ENCODE measurements at places on chromosomes 13 and 19. TPM values are rescaled to one million over a fixed set of nuclear protein-coding genes. Genes with fewer than 3 reads are reported as not detected.

The ZNF284 gene
- 3.2 TPM for total RNA-seq

The KLK2 gene
- total RNA-seq = not detected

The RDH8 gene
- total RNA-seq = not detected

The STAP2 gene
- total RNA-seq = 39.0 TPM

The EPS8L1 gene
- 2.3 TPM for total RNA-seq

The NTF4 gene
- total RNA-seq = not detected

The RAB3D gene
- total RNA-seq = 2.0 TPM

The CCDC8 gene
- not detected for total RNA-seq

The ZNF223 gene
- 4.8 TPM for total RNA-seq

- no peak for DNase-seq
These were observed 732 bp upstream of the C2CD4C start for GRCh38 chr19:409516-410242.

DNA sequence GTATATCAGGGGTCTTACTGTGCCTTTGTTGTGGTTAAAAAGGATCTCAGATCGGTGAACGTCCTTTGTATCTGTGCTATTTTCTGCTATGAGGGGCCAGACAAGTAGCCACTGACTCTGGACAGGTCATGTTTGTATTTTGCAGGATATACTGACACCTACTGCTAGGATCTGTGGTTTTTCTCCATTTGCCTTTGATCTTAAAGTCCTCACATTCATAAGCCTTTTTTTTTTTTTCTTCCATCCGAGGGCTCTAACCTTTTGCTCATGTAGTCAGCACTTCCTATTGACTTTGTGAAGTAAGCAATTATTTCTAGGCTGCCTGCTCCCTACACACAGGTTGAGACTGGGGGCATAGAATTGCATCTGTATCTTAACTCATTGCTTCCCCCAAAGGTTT lies 106.2 kb downstream of the SLITRK5 start:
- DNase-seq = peak; percentile 63

- DNase-seq = no peak
These were observed 457.3 kb downstream of the FGF14 start for GRCh38 chr13:101944521-101944920.

GRCh38 chr13:31919971-31920726 lies 111.4 kb upstream of the FRY start:
- no peak for DNase-seq

DNA sequence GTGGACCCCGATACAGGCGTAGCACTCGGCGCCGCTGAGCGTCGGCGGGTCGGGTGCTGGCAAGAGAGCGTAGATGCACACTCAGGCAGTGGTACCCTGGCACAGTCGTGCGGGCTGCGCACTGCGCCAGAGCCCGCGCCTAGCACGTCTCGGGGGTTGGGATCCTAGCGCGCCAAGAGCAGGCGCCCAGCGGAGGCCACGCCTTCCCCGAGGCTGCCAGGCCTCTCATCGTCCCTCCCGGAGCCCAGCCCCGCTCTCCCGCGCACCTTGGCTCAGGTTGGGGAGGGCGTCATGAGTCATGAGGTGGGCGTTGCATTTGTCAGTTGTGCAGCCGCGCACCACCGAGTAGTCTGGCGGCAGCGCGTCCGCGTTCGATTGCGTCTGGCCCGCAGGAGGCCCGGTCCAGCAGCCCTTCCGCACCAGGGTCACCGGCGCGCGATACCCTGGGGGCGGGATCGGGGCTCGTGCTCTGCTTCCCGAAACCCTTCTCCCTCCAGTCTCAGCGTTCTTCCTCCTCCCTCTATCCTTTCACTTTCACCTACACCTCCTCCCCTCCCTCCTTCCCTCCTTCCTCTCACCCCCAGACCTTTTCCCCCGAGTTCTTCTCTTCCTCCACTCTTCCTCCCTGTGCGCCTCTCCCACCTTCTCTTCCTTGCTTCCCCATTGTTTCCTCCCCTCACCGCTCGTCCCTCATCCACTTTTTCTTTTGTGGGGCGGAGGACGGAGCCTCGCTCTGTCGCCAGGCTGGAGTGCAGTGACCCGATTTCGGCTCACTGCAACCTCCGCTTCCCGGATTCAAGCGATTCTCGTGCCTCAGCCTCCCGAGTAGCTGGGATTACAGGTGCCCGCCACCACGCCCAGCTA lies 3.5 kb downstream of the LYPD5 start:
- no peak for DNase-seq

- no peak for DNase-seq
These were observed 237.4 kb downstream of the LMO7 start for GRCh38 chr13:75873494-75873893.

GRCh38 chr19:42548552-42548951 lies 20.3 kb upstream of the CEACAM1 start:
- DNase-seq = no peak

DNA sequence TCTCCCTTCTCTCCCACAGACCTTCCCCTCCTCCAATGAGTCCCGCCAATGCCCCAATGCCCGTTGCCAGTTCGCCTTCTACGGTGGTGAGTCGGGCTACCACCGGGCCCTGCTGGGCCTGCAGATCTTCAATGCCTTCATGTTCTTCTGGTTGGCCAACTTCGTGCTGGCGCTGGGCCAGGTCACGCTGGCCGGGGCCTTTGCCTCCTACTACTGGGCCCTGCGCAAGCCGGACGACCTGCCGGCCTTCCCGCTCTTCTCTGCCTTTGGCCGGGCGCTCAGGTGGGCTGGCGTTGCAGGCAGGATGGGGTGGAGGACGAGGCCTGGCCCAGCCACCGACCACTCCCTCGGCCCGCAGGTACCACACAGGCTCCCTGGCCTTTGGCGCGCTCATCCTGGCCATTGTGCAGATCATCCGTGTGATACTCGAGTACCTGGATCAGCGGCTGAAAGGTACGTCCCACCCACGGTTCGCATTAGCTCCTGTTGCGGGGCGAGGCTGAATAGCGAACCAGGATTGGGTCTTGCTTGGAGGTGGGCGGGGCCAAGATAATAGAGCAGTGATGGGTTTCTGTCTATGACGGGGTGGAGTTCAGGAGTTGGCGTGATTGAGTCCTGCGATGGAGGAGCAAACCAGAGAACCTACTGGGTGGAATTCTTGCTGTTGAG lies 11.1 kb downstream of the SLC44A2 start:
- no peak for DNase-seq

DNA sequence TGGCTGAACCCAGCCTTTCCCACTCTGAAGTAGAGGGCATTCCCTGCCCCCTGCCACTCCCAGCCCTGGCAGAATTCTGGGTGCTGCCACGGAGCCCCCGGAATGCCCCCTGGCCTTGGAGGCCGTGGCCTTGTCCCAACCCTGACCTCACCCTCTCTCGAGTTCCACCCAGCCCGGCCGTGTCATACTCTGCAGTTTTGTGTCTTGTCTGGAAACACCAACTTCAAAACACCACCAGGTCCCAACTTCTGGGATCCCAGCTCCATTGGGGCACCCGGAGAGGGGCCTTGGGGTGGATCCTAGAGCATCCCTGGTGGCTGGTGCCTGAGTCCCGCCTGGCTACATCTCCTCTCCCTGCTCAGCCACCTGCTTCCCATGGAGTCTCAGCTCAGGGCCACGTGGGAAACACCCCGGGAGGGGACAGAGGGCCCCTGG lies 81.4 kb upstream of the MCF2L start:
- no peak for DNase-seq

DNA sequence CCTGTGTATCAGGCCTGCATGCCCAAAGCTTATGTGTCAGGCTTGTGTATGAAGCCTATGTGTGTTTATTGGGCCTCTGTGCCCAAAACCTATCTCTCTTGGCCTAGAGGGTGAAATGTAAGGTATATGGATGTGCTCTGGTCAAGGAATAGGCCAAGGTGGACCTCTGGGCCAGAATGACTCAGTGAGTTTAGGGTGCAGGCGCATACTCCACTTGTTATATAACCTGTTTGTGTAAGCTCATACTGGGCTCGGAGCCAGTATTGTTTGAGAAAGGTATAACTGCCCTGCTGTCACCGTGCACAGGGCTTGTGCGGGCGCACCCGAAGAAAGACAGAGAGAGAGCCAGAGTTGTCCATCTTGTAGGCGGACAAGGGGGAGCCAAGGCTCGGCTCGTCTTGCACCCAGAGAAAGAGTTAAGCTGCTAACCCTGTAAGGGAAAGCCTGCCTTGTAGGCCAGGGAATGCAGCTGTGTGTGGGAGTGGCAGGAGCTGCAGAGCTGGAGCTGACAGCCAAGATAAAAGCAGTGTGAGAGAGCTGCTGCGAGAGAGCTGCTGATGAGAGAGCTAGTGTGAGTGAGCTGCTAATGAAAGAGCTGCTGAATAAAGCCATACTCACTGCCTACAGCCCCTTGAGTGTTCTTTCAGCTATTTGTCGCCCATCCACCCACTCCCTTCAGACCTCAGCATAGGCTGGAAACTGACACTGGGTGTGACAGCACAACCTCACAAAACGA lies 43.4 kb upstream of the N4BP2L1 start:
- no peak for DNase-seq

DNA sequence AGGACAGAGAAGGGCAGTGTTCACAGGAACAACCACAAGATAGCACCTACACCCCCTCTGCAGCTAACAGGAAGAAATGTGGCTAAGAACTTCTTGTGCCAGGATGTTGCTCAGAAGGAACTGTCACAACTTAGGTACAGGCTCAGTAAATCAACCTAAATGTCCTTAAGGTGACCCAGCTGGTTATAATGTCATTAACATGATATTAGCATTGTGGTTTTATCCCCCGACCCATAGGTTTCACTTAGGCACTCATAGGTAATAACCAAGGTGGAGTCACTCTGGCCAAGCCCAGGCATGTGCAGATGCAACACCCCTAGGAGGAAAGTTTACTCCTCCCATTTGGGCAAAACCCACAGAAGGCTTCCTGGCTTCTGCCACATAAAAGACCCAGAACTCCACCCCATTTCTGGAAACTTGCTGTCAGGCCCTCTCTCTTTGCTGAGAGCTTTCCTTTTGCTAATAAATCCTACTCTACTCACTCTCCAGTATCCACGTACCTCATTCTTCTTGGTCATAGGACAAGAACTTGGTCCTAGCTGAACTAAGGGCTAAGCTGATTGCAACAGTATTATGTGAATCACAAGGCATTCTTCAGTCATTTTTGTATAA lies 951.3 kb downstream of the SLITRK5 start:
- no peak for DNase-seq

DNA sequence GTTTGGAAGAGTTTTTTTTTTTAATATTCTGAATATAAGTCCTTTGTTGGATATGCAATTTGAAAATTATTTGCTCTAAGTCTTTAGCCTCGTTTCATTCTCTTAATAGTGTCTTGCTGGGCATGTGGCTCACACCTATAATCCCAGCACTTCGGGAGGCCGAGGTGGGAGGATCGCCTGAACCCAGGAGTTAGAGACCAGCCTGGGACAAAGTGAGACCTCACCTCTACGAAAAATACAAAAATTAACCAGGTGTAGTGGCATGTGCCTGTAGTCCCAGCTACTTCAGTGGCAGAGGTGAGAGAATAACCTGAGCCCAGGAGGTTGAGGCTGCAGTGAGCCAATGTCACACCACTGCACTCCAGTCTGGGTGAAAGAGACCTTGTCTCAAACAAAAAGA lies 87.3 kb upstream of the UBAC2 start:
- DNase-seq = no peak

DNA sequence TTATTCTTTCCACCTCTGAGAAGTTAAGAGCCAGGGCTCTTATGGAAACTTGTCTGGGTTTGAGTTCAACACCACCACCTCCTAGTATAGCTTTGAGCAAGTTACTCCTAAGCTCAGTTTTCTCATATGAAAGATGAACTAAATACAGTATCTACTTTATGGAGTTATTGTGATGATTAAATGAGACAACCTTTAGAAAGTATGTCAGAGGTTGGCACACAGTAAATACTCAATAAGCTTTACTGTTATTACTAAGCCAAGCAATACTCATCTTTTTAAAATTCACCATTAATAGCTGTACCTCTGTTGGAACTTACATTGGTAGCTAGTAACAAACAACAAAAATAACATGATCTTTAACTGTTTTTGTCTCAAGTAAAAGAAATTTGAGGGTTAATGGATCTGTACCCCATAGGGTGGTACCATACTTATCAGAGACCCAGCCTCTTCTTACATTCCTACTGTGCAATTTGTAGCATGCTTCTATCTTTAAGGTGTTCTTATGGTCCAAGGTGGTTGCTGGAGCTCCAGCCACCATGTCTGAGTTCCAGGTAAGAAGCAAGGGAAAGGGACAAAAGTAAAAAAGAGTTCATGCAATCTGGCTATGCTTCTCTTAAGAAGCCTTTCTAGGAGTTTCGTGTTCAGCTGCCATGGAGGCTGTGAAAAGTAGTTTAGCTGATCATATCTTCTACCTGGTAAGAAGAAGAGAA lies 24.1 kb upstream of the NDFIP2 start:
- DNase-seq = no peak

GRCh38 chr13:28718543-28719226 lies at the start of gene SLC46A3:
Gene SLC46A3, minus strand, starts transcription at chr13:28718970. Its CDS starts 972 bp downstream, at chr13:28717998.
- no peak for DNase-seq

DNA sequence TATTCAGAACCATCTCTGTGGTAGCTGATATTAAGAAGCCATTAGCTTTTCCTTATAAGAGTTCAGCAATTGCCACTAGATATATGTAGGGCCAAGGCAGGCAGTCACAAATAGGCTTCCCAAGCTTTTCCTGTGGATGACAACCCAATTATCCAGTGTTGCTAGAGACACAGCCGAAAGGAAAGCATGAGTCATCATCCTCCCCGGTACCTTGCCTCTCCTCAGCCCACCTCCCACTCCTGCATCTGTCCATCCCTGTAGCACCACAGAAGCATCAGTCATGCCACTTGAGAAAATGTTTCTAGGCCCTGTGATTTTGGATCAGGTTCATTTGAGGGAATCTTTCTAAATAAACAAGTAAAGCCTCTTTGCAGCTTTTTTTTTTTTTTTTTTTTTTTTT lies 204.3 kb downstream of the DNAJC15 start:
- no peak for DNase-seq

DNA sequence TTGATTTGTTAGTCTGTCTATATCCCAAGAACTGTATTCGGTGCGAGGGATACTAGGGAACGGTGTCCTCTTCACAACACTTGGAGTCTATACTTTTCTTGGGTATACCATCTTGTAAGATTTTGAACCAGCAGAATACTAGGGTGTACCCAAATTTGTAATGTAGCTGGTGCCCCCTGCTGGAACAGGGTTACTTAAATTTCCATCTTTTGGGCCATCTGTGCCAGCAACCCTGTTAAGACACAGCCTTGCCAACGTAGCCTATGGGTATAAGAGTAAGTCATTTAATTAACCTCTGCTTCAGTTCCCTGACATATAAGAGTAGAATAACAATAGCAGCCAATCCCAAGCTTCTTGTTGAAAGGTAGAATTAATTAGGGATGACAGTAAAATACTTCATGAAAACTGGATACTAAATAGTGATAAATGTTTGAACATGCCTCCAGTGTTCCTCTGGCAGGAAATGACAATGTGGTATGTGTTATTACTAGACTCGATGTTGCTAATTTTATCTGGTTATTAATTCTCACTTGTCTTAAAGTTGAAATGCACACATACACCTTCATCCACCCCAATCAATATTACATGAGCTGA lies 607.6 kb downstream of the FGF9 start:
- peak; percentile 2 for DNase-seq

GRCh38 chr13:100892981-100893380 lies 218.4 kb upstream of the TMTC4 start:
- DNase-seq = no peak

- peak; percentile 25 for DNase-seq
These were observed 5.1 kb downstream of the HNRNPM start for GRCh38 chr19:8449830-8450229.
